ENCODE measurements at places on chromosomes 2 and 18.

DNA sequence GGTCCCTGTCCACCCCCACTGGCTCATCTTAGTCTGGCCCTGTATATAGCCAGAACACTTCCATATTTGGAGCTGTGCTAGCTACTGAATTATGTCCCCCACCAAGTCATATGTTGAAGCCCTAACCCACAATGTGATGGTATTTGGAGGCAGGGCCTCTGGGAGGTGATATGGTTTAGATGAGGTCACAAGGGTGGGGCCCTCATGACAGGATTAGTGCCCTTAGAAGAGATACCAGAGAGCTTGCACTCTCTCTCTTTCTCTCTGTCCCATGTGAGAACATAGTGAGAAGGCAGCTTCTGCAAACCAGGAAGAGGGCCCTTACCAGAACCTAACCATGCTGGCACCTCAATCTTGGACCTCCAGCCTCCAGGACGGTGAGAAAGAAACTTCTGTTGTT lies 31.2 kb downstream of the ALPK2 start:
- no peak for DNase-seq

- no peak for DNase-seq
Observed at GRCh38 chr18:22831441-22831904, 101.7 kb upstream of the RBBP8 start.

DNA sequence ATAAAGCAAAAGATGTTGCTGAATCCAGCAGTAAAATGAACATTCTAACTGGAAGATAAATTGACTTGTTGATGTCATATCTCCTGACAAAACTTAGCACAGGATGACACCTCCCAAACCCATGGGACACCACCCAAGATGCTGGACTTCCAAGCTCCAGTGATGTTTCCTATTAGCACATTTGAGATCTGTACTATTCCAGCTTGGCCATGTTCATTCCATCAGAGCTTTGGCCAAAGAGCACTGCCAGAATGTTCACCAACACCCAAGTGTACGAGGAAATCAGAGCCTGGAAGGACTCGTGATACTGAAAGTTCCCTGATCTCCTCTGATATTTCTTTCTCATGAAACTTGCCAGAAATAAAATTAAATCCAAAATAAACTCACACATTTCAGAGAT lies 44.7 kb downstream of the PID1 start:
- no peak for DNase-seq

DNA sequence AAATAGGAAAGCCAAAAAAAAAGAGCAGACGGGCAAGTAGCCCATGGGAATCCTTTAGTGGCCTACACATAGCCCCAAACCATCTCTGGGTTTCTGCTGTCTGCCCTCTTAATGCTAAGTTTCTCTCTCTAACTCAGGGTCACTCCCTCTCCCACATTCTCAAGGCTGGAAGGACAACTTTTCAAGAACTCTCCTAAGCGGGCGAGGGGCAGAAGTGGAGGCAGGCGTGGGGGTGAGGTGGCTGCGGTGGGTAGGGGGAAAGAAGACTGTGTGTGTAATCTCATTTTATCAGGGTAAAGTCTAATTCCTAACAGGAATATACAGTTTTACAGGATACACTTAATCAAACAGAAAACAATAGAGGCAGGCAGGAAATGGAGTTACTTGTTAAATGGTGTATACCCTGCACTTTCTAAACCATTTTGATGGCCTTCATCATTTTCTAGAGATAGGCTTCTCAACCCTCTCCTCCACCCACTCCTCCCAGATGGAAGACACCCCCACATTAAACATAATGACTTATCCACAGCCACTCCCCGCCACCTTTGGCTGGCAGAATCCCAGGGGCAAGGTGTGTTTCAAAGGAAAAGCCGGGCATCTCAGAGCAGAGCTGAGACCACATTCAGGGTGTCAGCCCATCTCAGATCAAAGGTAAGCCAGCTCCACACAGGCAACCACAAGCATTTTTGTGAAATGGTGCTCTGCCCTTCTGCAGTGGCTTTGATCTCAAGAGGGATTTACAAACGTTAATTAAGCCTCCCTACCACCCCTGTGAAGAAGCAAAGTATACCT lies 6.8 kb downstream of the SMAD7 start:
- DNase-seq = no peak

GRCh38 chr2:190678444-190679162 lies 29.7 kb downstream of the NAB1 start:
- peak; percentile 91 for DNase-seq

DNA sequence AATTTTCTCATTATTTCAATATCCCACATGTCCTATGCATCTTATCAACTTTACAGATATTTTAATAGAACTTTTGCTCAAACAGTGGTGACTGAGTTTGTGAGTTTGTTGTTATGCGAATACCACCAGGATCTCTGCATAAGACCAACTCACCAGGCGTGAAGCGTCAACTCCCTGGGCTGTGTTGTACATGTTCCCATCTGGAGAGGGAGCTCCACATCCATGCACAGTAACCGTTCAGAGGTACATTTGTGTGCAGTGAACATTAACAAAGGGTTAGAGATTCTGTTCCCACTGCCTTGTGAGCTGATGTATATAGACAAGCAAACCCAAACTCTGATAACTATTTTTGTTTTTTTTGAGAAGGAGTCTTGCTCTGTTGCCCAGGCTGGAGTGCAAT lies 188.7 kb downstream of the MYT1L start:
- no peak for DNase-seq

DNA sequence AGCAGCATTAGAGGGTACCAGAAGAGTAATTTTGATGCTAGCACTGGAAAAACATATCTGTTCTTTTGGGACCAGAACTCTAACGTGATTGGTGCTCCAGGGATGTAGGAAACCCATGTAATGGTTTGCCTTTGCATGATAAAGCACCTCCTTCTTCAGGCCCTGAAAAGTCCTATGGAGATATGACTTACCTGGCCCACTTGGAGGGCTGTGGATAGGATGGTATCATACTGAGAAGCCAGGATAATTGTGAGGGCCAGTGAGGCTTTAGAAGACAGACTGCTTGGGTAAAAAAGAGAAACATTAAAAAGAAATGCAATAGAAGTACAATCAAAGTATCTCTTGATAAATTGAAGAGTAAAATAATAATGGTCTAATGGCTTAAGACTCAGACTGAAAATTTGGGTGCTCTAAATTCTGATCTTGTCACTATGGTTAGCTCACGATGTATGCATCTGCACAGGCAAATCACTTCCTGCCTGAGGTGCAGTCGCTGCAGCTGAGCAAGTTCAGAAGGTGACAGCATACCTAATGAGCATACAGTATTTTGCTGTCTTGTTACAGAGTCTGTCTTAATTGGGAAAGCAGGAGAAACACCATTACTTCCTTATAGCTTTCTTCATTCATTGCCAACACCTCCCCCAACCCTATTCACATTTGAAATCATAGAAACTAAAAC lies 371.5 kb downstream of the NUP35 start:
- DNase-seq = no peak

GRCh38 chr18:75054611-75055010 lies 154.3 kb downstream of the PTGR3 start:
- DNase-seq = no peak

DNA sequence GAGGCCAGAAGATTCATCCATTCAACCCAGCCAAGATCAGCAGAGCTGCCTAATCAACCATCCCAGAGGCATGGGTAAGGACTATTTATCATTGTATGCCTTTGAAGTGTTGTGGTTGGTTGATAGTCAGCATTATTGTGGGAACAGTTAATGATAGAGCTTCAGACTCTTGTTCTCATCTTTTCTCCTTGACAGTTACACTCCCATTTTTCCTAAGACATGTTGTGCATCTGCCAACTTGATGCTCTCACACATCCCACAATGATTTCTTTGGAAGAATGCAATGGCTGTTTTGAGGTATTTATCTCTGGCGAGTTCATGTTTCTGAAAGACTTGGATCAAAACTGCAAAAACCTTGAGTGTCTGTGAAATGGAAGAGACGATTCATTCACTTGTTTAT lies 55.4 kb downstream of the FASTKD2 start:
- no peak for DNase-seq

DNA sequence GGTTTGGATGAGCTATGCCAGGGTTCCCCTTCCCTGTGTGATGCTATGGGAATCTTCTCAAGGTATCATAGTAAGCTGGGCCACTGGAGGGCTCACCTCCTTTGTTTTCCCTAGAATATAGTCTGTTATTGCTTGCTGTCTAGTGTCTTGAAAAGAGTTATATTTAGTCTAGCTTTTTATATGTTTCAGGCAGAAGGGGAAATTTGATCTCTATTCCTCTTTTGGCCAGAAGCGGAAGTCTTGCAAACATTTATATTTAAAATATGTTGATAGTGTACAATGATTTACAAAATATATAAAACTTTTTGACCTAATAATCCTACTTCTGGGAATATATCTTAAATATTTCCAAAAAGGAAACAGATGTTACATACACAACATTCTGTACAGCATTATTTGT lies 260.7 kb downstream of the FHOD3 start:
- DNase-seq = no peak

- no peak for DNase-seq
Observed at GRCh38 chr2:55357927-55358326, 61.7 kb downstream of the CCDC88A start.

DNA sequence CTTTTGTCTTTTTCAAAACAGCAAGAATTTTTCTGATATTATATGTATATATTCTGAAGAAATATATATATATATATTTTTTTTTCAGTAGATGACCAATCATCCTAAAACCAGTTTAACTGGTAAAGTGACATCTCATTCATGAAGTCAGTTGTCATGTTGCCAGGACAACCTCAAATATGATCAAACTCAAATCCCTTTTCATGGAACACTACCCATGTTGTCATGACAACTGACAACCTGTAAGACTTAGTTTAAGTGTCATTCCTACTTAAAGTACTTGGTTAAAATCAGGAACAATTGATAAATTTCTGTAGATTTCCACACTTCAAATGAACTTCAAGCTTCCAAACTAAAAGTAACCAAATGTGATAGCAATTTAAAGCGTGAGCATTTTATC lies 101.8 kb upstream of the ERBB4 start:
- no peak for DNase-seq

DNA sequence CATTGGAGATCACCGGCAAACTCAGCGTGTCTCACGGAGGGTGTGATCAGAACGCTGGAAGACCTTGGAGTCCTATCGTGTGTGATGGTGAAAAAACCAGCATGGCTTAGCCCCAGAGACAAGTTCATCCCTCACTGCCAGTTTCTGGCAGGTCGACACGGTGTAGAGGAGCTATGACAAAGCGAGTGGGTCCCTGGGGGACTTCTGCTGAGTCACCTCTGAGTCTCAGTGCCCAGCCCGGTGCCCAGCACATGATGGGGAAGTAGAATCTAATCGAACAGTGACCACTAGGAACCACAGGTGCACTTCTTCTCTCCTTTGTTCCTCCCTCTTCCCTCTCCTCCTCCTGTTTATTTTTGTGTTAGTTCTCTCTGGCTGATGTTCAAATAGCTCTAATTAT lies 45.9 kb upstream of the KCNF1 start:
- DNase-seq = no peak

DNA sequence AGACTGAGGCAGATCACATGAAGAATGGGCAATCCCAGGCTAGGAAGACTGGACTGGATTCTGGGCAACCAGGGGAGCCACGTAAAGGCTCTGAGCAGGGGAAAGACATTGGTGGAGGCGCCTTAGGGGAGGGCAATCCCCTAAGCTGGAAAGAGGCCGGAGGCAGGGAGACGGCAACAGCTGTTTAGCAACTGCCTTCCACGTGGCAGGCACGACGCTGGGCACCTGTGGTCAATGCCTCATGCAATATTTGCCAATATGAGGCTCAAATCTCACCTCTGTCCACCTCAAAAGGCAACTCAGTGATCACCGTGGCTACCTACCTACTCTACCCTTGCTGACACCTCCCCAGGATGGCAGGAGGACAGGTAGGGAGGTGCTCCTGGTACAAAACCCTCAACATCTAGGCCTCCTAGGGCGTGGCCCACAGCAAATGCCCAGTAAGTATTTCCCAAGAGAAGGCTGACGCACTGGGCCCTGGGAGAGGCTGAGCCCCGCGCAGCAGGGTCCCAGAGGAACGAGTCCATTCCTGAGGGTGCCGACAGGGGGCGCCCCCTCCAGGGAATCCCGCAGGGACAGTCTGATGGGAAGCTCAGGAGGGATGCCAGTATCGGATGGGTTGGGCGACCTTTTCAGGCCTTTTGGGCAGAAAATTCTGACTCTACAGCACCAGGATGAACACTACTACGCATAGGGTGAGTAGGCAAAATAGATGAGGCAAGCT lies 8.9 kb downstream of the BOLA3 start:
- no peak for DNase-seq

- DNase-seq = no peak
Observed at GRCh38 chr2:121293450-121294325, 8.7 kb upstream of the TFCP2L1 start.

DNA sequence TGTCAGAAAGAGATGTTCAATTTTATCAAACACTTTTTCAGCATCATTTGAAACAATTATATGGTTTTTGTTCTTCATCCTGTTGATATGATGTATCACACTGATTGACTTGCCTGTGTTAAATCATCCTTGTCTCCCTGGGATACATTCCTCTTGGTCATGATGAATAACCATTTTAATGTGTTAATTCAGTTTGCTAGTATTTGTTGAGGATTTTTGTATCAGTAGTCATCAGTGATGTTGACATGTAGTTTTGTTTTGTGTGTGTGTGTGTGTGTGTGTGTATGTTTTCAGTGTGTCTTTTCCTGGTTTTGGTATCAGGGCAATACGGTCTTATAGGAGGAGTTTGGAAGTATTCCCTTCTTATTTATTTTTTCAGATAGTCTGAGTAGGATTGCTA lies 325.4 kb downstream of the ZNF804A start:
- no peak for DNase-seq

DNA sequence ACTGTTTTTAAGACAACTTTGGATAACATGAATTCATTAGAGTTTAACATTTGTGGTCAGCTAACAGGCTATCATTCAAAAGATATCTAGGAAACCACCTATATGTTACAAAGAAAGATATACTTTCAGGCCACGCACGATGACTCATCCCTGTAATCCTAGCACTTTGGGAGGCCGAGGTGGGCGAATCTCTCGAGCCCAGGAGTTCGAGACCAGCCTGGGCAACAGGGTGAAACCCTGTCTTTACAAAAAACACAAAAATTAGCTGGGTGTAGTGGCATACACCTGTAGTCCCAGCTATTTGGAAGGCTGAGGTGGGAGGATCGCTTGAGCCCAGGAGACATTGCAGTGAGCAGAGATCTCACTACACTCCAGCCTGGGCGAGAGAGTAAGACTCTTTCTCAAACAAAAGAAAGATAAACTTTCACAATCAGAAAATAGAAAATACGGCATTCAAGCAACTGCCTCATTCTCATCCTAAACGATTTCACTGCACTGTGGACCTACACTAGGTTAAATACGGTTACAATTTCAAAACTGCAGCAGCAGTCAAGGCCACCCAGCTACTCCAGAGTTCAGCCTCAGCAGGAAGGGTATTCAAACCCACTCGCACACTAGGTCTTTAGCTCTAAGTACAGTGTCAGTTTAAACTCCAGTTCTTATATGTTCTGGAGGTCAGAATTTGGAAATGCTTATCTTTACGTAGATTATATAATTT lies 250.0 kb upstream of the SLC39A10 start:
- peak; percentile 23 for DNase-seq

DNA sequence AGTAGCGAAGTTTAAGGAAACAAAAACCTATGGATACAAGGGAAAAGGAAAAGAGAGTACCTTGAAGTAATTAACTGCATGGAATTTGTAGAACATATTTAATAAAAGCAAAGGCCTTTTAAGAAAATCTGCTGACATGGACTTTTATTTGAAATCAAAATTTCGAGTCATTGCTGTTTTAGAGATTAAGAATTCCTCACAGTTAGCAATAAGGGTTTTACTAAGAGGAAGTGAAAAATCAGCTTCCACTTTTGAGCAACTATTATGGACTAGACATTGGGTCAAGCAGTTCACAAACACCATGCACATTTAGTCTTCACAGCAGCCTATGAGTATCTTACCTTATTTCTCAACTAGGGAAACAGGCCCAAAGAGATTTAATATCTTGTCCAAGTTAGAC lies 876.3 kb downstream of the BCL11A start:
- DNase-seq = no peak
